ENCODE measurements at places on chromosomes 1 and 21. TPM values are rescaled to one million over a fixed set of nuclear protein-coding genes. Genes with fewer than 3 reads are reported as not detected.
A peak's percentile ranks its signal among the peaks of the same experiment; 100 is the strongest.

DNA sequence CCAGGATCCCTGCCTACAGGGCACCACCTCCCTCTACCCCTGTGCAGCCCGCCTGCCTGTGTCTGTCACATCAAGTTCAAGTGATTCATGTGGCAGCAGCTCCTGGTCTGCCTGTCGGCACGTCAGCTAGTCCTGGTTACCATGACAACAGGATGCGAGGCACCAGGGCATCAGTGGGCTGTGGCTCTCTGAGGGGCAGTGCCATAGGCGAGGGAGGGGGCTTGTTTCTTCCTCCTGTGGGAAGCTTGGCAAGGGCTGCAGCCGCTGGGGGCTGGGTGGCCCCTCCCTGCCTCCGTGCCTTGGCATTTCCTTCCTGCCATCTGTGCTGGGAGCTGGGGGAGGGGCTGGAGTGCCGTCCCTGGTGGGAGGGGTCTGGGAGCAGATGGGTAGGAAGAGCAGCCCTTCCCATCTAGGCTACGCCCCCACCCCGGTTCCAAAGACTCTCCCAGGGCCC is 43.1 kb downstream of the FOXO6 start:
- DNase-seq: no peak

DNA sequence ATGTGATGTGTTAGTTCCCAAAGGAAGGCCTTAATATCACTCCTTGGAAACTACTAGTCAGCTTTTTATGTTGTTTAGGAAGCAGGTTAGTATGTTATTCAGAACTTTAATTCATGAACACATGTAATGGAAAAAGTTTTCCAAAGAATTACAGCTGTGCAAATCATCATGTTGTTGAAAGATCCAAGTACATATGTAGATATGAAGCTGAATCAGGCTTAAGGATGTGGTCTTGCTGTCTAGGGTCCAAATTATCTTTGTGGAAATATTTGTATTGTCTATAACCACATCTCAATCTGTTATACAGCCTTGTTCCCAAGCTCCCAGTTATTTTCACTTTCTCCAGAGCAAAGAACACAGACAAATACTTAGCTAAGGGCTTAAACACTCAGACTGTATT is 231.6 kb downstream of the TPR start:
- DNase-seq: no peak

- DNase-seq: no peak
These were observed 10.1 kb downstream of the ADAMTS5 start for GRCh38 chr21:26956813-26957212.

GRCh38 chr1:159977364-159978106 is 23.5 kb upstream of the SLAMF9 start:
- DNase-seq: no peak

DNA sequence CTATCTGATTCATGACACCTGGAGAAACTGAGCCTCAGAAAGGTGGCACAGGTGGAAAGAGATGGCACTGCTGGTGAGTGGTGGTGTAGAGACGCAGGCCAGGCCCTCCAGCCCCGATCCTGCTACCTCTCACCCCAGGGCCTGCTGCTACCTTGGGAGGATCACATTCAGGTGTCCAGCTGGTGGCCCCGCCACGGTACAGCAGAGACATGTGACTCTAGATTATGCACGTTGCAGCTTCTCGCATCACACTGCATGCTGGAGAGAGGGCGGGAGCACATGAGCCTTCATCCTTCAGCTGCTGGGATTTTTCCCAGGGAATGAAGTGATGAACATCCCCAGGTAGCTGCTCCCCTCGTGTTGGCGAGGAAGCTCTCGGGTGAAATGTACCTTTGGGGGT is 32.9 kb downstream of the KAZN start:
- DNase-seq: no peak

DNA sequence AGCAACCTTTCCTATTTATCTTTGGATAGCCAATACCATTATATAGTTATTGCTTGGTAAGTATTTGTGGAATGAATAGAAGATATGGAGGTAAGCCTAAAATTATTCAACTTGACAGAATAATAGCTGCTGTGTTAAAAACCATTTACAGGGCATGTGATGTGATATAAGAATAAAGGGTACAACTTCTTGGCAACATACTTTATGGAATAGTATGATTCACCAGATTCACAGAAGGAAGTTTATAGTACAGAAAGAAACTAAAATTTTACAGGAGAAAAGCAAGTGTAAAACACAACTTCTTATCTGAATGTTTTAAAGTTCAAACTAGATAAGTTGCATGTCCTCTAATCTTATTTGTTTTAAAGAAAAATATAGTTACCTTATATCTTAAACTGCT is 186.4 kb upstream of the ZRANB2 start:
- DNase-seq: no peak

GRCh38 chr21:28971171-28971570 is 21.5 kb downstream of the LTN1 start:
- DNase-seq: no peak

GRCh38 chr1:55213885-55214211 is 1.3 kb downstream of the USP24 start:
- DNase-seq: no peak

DNA sequence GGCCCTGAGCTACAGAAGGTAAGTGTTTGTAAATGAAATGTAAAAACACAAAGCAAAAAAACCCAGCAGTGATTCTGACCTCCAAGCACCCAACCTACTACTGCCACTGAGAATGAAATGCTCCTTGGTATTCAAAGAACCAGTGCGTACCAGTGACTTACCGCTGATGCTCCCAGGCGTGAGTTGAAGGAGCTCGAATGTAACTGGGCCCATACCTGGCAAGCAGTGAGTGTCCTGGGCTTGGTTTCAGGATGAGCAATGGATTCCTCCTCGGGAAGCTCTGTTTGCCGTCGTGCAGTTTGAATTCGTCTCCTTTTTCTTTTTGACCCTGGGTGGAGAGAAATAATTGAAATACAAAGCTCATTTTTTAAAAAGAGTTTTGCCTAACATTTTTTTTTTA is 121.9 kb downstream of the ATG4C start:
- DNase-seq: no peak

GRCh38 chr1:172939475-172939874 is 111.3 kb downstream of the TNFSF18 start:
- DNase-seq: no peak

GRCh38 chr21:10616535-10616934 is 95.2 kb downstream of the TPTE start:
- DNase-seq: no peak

GRCh38 chr1:162632698-162633080 is 425 bp downstream of the DDR2 start:
- no peak for DNase-seq

DNA sequence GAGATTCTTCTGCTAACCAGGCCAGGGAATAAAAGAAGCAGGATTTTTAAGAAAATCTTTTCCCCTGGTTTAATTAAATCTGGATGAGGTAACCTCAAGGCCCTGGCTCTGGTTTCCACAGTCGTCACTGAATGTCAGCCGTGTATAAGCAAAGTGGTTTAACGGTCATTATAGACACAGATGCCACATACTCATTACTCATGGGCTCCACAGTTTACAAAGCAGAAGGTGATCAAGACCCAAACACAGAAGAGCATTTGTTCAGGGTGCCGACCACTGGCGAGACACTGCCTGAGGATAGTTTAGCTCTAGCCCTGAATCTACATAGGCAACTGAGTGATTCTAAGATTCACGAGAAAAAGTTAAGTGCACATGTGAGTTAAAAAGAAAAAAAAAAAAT is 27.8 kb upstream of the RAP1GAP start:
- DNase-seq: no peak

- no peak for DNase-seq
These were observed 211.5 kb downstream of the TRABD2B start for GRCh38 chr1:47785561-47786271.

- no peak for DNase-seq
These were observed 36.8 kb upstream of the DIRAS3 start for GRCh38 chr1:68087184-68087583.

DNA sequence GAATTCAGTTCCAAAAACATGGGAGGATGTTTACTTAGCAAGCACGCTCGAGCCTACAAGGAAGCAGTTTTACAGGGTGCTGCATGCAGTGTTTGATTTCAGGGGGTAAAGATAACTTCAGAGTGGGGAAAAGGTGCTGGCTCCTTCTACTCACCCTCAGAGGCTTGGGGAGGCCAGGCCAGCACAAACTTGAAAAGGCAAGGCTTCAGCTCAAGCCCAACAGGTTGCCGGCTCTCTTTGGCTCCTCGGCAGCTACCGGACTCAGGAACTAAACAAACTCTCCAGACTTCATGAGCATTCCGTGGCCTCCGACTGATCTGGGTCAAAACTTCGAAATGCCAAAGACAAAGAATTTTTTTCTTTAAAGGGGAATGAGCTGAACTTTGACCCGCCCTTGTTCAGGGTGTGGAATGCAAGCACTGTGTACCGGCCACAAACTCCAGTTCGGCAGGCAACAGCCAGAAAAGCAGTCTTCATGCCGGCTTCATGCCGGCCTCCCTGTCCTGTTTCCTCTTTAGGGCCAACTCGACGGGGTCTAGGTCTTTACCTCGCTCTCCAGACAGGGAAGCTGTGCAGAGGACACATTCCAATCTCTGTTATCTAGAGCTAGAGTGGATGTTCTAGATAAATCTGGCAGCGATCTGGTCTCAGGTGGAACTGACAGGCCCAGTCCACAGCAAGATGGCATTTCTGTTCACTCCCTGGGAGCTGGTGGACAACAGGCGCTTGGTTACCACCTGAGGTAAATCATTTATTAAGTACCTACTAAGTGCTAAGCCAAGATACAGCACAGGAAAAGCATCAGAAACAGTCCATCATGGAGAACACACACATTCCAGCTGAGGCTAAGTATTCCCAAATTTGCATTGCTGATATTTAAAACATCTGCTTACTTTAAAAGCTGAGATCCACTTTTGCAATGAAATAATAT is 75.0 kb downstream of the CD46 start:
- no peak for DNase-seq

- DNase-seq: peak; percentile 20
These were observed 637 bp downstream of the LYPLA2 start for GRCh38 chr1:23791516-23792047.

DNA sequence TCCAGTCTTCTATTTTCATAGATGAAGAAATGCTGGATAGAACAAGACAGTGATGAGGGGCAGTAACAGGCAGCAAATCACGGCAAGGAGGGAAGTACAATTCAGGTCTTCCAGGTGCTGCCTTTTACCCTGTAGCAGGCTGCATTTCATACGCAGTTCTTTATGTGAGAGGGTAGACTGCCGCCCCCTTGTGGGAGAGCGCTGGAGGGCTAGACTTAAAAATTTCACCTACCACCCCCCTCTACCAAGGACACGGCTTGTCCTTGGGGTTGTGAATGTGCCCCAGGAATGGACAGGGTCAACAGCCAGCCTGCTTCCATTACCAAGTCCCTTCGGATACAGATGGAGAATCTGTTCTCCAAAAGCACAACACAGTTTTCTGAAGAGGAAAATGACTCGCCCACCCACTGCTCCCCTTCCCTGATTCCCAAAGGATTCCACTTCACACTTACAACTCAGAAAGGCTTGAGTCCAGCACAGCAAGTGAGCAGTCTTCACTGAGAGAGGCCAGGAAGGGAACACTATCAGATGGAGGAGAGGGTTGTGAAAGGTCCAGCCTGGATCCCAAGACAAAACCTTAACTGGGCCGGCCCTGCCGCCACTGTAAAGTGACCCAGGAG is 7.4 kb downstream of the WDR77 start:
- no peak for DNase-seq

- no peak for DNase-seq
These were observed 25.5 kb upstream of the IFNAR1 start for GRCh38 chr21:33299181-33299752.

- no peak for DNase-seq
These were observed 175.6 kb downstream of the FCRL5 start for GRCh38 chr1:157376681-157377080.

DNA sequence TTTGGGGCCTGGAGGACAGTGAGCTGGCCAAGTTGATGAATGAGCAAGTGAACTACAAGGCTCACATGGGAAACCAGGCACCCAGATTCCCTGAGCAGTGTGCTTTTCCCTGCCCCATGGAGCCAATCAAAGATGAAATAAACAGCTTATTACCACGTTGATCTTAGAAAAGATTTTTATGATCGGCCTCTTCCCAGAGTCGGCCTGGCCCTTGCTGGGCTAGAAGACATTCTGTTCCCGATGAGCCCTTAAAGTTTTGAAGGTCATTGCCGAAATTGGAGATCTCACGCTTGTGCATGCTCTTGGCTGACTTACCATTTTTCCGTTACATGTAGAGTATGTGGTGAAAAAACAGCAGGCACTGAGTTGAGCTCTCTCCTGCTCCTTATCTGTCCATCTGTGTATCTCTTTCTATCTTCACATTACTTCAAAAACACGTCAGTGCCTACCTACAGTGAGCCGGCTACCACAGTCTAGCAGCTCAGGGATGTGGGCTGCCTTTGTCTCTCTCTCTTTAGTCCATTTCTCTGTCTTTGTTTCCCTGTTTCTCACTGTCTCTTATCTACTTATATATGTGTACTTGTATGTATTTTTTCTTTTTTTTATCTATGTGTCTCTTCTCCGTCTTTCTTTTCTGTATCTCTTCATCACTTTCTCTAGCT is 248.8 kb upstream of the USP24 start:
- no peak for DNase-seq

- no peak for DNase-seq
These were observed 33.0 kb upstream of the HSD17B7 start for GRCh38 chr1:162757476-162757875.

DNA sequence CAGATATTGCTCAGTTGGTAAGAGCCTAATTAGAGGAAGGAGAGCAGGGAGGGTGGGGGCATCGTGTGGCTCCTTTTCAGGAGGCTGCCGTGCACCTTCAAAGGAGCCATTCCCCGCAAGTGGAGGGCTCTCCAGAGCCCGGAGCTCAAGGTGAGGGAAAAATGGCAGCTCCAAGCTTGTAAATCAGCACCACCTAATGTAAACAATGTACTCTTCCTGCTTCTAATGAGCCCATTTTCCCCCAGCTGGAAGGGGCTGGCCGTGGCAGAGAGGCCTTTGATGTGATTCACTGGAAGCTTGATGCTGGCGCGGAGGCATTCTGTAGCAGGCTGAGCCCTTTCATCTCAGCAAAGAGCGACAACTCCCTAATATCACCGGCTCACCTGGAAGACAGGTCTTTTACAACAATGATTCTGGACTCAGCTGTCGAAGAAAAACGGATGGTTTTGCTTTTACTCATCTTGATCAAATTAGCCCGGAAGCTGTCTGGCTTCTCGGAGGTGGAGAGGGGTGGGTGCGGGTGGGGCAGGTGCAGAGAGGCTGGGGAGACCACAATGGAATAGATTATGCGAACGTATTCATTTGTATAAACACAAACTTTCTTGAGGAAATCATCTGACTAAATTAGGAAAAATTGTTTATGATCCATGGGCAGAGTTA is 112.5 kb downstream of the RRAGC start:
- no peak for DNase-seq

The LORICRIN gene
- total RNA-seq: not detected

The CDA gene
- total RNA-seq: 2.0 TPM

The TNFRSF14 gene
- total RNA-seq: 13.7 TPM

The C1orf185 gene
- total RNA-seq: not detected

The TGFB2 gene
- total RNA-seq: 4.4 TPM

The EDEM3 gene
- total RNA-seq: 16.9 TPM

The SIK1 gene
- 7.8 TPM for total RNA-seq

The GPR61 gene
- total RNA-seq: 0.08 TPM

The TPM3 gene
- total RNA-seq: 161 TPM

The PKLR gene
- not detected for total RNA-seq

The ZNF683 gene
- total RNA-seq: not detected

The CDK18 gene
- total RNA-seq: 179 TPM

The TFAP2E gene
- 0.30 TPM for total RNA-seq
